ENCODE measurements at places on chromosomes 13 and 19. TPM values are rescaled to one million over a fixed set of nuclear protein-coding genes. Genes with fewer than 3 reads are reported as not detected.

VSIG10L gene
- total RNA-seq = 14.8 TPM

GFY gene
- total RNA-seq = 0.16 TPM

KLK12 gene
- total RNA-seq = not detected

TPRX1 gene
- total RNA-seq = not detected

IZUMO2 gene
- total RNA-seq = not detected

HTR2A gene
- not detected for total RNA-seq

NCAN gene
- 0.01 TPM for total RNA-seq

RNF225 gene
- total RNA-seq = 0.08 TPM

TMEM147 gene
- total RNA-seq = 433 TPM

FIZ1 gene
- 24.5 TPM for total RNA-seq

CEBPG gene
- 36.9 TPM for total RNA-seq

ZFP28 gene
- 3.6 TPM for total RNA-seq

CEACAM3 gene
- total RNA-seq = not detected

IGFL2 gene
- total RNA-seq = 1.5 TPM

CLEC17A gene
- not detected for total RNA-seq

SWSAP1 gene
- 2.4 TPM for total RNA-seq

CYP4F2 gene
- total RNA-seq = 0.17 TPM

ZNF772 gene
- total RNA-seq = 1.3 TPM

PBX4 gene
- 1.9 TPM for total RNA-seq

TMEM59L gene
- total RNA-seq = 7.0 TPM

CEACAM16 gene
- total RNA-seq = 0.08 TPM

FFAR3 gene
- total RNA-seq = not detected

NPAS1 gene
- 6.8 TPM for total RNA-seq

PTH2 gene
- not detected for total RNA-seq

ZNF613 gene
- 1.9 TPM for total RNA-seq

SHD gene
- total RNA-seq = not detected

CCDC70 gene
- total RNA-seq = not detected

CCDC169 gene
- 0.22 TPM for total RNA-seq

CCDC61 gene
- total RNA-seq = 4.9 TPM

ZNF331 gene
- total RNA-seq = 11.3 TPM

PLVAP gene
- not detected for total RNA-seq

CATSPERD gene
- total RNA-seq = 0.03 TPM

KRTDAP gene
- total RNA-seq = not detected

PABPC3 gene
- total RNA-seq = 0.13 TPM

DAND5 gene
- total RNA-seq = not detected

IRGC gene
- total RNA-seq = not detected

ZNF154 gene
- not detected for total RNA-seq

DDX39A gene
- total RNA-seq = 137 TPM

LGALS4 gene
- 0.17 TPM for total RNA-seq

PRR36 gene
- total RNA-seq = 0.47 TPM

Measured in A549 treated with Hydrocortisone at 1 μM for 4 hours (cell line).